ENCODE measurements at places on chromosomes 6 and 20.
A peak's percentile ranks its signal among the peaks of the same experiment; 100 is the strongest.

DNA sequence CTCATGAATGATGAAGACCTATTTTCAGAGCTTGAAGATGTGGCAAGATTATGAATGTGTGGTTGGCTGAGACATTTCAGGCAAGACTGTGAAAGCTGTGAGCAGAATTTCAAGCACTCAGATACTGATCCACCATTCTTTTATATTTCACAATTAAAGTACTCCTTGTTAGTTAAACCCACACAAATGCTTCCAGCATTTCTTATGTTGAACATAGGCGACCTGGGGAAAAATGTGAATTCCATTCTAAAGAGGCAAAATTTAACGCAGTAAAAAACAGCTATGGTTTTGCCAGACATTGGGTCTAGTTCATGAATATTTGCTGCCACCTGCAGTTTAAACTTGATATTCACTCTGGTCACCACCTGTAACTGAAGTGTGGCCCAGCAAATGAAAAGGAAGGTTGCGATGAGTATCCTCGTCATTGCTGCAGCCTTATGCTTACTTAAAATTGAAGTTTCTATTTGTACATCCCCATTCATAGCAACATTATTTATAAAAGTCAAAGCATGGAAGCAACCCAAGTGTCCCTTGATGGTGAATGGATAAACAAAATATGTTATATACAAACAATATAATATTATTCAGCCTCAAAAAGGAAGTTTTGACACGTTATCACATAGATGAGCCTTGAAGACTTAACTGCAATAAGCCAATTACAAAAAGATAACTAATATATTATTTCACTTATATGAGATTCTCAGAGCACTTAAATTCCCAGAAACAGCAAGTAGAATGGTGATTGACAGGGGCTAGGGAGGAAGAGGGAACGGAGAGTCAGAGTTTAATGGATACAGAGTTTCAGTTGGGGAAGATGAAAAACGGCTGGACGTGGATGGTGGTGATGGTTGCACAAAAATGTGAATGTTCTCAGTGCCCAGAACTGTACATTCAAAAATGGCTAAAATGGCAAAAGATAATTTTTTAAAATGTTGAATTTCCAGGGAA is 32.4 kb upstream of the FAM184A start:
- DNase-seq: peak; percentile 61

- no peak for DNase-seq
Observed at GRCh38 chr20:54278262-54278661, 70.4 kb downstream of the PFDN4 start.

DNA sequence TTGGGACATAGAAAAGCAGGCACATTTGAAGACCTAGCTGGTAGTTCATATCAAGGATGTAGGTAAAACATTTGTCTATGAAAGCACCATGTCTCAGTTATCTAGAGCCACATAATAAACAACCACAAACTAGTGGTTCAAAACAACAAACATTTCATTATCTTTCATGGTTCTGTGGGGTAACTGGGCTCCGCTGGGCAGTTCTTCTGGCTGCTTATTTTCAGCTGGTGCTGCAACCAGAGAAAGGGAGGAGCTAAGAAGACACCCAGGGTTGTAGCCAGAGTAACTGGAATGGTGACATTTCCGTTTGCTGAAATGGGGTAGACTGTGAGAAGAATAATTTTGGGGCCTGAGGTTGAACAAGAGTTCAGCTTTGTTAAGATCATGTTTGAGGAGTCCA is 145.7 kb upstream of the SULF2 start:
- DNase-seq: no peak

DNA sequence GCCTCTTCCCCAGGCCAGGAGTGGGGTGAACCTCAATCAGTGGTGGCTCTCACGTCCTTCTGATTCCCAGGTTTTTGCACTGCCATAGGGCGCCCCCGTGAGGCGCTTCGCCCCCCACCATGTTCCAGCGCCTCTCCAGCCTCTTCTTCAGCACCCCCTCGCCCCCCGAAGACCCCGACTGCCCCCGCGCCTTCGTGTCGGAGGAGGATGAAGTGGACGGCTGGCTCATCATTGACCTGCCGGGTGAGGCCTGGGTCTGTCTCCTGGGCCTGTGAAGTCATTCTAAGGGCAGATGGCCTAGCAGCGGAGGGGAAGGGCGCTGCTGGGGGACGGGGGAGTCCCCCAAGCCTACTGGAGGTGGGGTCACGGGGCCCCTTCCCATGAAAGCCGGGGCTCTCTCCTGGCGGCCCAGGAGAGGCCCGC is 4.5 kb downstream of the TP53INP2 start:
- peak; percentile 53 for DNase-seq

DNA sequence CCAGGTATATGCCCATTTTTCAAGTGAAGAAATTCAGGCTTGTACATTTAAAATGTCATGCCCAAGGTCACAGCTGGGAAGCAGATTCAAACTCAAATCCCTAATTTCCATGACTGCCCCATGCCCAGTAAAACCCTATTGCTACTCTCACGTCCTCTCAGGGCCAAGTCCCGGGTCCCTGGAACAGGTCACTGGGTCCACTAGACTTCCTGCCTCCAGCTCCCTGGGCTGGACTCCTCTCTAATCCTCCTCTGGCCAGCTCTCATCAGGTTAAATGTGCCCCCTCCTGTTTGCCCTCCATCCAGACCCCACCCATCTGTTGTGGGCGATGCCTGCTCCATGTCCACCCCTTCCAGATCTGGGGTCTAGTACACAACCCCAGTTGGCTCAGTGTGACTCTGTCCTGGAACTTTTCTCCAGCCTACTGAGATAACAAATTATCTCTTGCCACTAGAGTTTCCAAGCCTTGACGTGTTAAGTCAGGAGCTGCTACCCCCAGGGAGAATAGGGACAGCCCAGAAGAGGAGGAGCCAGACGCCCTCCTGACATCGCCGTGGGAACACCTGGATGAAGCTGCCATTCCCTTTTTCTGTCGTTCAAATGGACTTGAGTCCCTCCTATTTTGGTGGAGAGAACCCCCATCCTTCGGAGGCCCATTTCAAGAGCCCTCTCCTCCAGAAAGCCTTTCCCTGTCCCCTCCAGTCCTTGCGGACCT is 3.7 kb upstream of the SPDEF start:
- DNase-seq: no peak

DNA sequence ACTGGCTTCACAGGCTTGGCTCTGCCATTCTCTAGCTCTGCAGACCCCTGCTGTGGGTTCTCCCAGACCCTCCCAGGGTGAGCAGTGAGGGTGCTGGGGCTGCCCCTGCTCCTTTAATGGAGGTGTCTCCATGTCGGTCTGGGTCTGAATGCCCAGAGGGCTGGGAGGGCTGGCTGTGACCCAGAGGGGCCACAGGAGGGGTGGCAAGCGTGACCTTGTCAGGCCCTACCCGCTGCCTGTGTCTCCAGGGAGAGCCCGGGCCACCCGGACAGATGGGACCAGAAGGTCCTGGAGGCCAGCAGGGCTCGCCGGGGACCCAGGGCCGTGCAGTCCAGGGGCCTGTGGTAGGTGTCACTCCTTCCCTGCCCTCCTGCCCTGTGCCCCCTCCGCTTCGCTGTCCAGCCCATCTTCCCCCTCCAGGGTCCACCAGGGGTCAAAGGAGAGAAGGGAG is 32.1 kb downstream of the COL20A1 start:
- DNase-seq: no peak

- DNase-seq: no peak
Observed at GRCh38 chr20:38106461-38106860, 58.6 kb downstream of the TGM2 start.

GRCh38 chr6:84641076-84641475 is 123.3 kb downstream of the TBX18 start:
- no peak for DNase-seq

DNA sequence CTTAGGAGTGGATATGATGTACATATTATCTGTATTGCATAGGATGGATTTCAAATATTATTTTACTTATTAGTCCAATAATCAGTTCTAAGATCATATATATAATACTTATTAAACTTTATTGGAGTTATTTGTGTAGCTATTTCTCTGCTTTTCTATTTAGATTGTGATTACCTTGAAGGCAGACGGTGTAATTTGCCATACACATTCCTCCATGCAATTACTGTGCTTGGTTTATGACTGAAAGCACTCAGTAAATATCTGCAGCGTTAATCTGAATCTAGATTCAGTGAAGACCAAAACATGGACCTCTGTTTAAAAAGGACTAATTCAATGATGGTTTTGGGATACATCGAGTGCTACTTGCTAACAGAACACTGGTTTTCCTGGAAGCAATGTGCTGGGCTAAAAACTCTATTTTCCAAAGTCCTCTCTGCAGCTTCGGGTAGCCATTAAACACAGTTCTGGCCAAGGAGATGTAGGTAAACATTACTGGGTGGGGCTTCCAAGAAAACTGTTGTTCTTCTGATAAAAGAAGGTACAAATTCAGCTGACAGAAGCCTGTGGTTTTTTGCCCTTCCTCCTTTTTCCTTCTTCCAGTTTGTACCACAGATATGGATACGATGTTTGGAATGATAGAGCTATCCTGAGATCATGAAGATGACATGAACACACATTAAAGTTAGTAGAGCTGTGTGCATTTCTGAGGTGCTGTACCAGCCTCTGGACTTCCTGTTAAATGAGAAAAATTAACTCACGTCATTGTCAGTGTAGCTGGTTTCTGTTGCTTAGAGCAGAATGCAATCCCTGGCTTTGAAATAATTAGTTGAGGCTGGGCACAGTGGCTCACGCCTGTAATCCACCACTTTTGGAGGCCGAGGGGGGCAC is 136.5 kb upstream of the NUP153 start:
- DNase-seq: no peak

GRCh38 chr6:44122801-44123200 is 4.5 kb downstream of the MRPL14 start:
- no peak for DNase-seq

DNA sequence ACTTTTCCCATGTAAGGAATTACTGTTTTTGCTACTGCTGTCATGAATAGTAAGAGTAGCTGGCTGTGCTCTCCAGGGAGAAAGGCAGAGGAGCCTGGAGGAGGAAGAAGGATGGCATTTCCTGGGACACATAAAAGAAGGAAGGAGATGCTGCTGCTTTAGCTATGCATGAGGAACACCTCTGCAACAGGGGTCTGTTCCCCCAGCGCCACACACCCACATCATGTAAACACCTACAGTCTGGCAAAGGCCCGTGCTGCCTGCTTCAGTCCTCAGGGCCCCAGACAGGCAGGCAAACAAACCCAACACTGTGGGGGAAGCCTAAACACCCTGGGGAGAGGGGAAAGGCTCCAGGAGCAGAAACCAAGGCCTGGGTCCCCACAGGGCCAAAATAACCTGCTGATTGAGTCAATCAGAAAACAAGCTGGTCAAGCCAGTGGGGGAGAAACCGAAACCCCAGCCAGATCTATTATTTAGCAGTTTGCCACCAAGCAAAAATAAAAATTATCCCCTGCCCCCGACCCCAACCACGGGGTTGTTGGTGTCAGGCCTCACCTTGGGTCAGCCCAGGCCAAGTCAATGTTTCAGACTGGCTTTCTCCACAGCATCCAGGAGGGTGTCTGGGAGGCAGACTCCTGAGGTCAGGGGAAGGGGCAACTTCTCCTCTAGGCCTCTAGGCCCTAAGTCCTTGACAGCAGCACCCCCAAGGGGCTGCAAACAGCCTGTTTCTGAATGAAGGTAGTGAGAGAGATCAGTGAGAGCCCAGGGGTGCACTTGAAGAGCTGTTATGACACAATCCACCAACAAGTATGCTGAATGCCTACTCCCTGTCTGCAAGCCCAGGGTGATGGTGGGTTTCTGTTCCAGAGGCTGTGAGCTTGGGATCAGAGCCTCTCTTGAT is 34.6 kb upstream of the SCUBE3 start:
- DNase-seq: no peak

All from stimulated activated CD4-positive, alpha-beta T cell treated with anti-CD3 and anti-CD28 coated beads, Interleukin-4, amount 100 ng/mL, for 24 hours (primary cell).